ENCODE measurements at places on chromosomes 7 and 10. TPM values are rescaled to one million over a fixed set of nuclear protein-coding genes. Genes with fewer than 3 reads are reported as not detected.

GRID2IP gene
- total RNA-seq, result not detected

GHRHR gene
- not detected for total RNA-seq

ERVW-1 gene
- not detected for total RNA-seq

TMEM130 gene
- 8.4 TPM for total RNA-seq

LOXL4 gene
- 3.9 TPM for total RNA-seq

MBL2 gene
- total RNA-seq, result not detected

LRRC18 gene
- not detected for total RNA-seq

MDFIC gene
- 30.7 TPM for total RNA-seq

ITPRIP gene
- total RNA-seq, result 11.4 TPM

PWWP2B gene
- 2.4 TPM for total RNA-seq

IDI2 gene
- total RNA-seq, result not detected

ADAM22 gene
- 0.19 TPM for total RNA-seq

RBM20 gene
- total RNA-seq, result not detected

PIP gene
- not detected for total RNA-seq

SLC26A3 gene
- total RNA-seq, result not detected

PDE1C gene
- total RNA-seq, result 11.1 TPM

ZPBP gene
- not detected for total RNA-seq

GDF2 gene
- total RNA-seq, result not detected
